ENCODE measurements at places on chromosomes 4 and X.
A peak's percentile ranks its signal among the peaks of the same experiment; 100 is the strongest.

DNA sequence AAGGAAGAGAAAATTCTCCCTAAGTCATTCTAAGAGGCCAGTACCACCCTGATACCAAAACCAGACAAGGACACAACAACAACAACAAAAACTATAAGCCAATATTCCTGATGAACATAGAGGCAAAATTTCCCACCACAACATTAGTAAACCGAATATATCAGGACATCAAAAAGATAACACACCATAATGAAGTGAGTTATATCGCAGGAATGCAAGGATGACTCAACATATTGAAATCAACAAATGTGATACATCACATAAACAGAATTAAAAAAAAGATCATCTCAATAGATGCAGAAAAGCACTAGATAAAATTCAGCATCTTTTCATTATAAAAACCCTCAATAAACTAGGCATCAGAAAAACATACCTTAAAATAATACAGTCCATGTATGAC lies 1844.4 kb upstream of the PCDH10 start:
- DNase-seq, result no peak

- DNase-seq, result no peak
These were observed 24.8 kb upstream of the KLF3 start for GRCh38 chr4:38639242-38639641.

GRCh38 chrX:123818243-123818642 lies 41.6 kb upstream of the XIAP start:
- no peak for DNase-seq

DNA sequence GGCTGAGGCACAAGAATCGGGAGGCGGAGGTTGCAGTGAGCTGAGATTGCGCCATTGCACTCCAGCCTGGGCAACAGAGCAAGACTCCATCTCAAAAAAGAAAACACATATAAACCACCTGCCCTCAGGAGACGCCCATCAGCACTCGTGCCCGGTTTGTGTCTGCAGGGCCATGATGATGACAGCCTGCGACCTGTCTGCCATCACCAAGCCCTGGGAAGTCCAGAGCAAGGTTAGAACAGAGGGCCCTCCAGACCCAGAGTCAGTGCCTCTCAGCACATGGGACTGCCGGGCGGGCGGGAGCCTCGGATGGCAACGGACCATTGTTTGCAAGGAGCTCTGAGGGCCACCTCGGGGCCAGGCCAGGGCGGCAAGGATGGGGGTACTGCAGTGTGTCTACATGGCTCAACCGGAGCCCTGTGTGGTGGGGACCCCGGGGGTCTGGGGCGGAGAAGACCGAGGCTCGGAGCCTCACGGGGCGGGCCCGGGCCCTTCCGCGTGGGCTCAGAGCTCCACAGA lies 9.3 kb downstream of the ATP5ME start:
- no peak for DNase-seq

DNA sequence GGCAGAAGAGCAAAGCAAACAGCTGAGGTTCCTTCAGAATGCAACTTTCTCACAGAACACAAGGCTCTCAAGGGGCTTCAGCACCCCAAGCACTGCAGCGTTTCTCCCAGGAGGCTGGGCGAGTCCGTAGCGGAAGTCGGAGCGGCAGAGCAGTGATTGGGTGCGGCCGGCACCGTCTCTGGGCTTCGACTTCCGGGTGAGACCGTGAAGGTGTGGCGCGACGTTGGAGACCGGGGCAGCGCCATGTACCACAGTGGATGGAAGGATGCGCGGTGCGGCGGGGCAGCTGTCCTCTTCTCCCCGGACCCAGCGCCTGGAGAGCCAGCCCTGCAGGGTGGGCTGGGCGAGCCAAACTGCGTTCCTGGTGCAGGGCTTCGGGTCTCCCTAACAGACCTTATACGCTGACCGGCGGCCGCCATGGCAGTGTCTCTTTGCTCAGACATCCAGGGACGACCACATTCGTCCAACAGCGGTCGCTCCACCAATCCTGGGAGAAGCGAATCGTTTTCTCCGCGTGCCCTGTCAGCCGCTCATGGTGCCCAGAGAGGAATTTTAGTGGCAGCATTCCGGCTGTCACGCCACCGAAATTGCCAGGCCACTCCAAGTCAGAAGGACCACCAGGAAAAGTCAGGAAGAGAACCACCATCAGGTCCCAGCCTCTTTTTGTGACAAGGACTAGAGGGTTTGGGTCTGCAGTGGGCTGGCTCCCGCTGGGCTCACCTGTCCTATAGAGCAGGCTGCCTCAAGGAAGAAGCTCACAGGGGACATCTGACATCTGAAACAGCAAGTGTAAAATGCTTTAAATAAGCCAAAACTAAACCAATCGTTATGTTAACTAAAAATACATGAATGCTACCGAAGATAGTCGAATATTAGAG lies 20.5 kb downstream of the TRIM61 start:
- peak; percentile 56 for DNase-seq

- DNase-seq, result no peak
These were observed 12.1 kb upstream of the CC2D2A start for GRCh38 chr4:15457406-15458201.

DNA sequence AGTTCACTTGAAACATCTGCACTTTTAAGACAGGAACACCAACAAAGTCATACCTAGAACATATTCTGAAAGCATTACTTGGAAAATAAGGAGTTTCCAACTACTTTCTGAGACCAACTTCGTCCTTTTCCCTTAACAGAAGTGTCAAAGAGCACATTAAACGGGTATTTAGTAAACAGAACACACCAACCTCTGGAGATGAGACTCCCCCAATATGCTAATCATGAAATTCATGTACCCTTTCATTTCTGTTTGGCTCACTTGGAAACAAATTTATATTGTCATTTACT lies 69.2 kb downstream of the NOCT start:
- DNase-seq, result no peak

DNA sequence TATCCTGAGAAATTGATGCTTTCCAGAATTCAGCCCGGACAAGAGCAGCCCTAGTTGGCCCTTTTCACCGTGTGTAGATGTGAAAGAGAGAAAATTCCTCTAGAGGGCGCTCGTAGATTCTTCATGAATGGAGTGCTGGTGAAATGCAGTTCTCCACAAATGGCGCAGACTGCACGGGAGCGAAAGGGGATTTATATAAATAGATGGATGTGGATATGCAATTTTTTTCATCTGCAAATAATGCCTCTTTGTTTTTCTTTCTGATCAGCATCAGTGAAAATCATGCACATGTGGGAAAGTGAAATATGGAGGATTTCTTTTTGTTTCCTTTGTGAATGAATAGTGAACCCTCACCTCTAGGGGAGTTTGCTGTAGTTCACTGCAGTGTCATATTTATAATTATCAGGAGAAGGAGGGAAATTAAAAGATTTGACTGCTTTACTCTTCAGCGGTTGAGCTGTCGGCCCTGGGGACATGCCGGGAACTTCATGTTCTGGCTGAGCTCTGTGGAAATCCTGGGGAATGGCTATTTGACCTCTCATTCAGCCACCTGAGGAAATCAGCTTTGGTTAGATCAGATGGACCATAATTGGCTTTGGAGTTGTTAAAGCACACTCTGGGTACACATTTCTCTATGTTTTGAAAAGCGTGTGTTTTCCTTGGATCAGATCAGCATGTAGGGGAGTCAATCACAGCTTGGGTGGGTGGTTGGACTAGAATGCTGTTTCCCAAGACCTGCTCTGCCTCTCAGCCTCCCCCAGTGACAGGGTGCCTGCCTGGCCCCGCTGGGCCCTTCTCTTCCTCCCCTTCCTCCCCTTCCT lies 115.0 kb upstream of the SHISA3 start:
- DNase-seq, result no peak
